ENCODE measurements at places on chromosomes 5 and 9.
A peak's percentile ranks its signal among the peaks of the same experiment; 100 is the strongest.

- DNase-seq: no peak
Observed at GRCh38 chr5:31477516-31477915, 54.4 kb downstream of the DROSHA start.

- DNase-seq: no peak
Observed at GRCh38 chr9:114720086-114720676, 38.2 kb upstream of the TEX48 start.

- no peak for DNase-seq
Observed at GRCh38 chr9:98549401-98549800, 159.3 kb downstream of the GABBR2 start.

DNA sequence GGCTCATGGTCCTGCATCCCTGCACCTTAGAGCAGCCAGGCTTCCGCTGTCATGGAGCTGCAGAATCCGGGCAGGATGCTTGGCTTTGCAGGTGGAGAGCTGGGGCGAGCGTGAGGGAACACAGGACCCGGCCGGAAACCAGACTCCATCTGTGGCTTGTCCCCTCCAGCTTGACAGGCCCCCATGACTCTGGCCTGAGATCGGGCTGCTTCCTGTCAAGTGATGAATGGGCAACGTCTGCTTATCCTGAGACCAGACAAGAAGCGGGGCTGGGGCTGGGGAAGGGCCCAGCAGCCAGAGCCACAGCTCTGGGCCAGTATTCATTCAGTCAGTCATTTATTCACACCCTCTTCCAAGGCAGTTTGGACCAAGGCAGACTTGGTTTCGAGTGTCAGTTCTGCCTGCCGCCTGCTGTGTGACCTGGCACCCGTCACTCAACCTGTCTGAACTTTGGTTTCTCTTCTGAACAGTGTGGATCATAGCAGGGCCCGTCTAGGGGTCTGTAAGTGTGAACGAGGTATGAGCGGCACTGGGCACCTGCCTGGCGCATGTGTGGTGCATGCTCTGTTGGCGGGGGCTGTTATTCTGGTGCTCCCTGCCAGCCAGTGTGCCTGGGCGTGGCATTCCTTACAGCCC, 37.5 kb downstream of the NEK6 start:
- DNase-seq: no peak

DNA sequence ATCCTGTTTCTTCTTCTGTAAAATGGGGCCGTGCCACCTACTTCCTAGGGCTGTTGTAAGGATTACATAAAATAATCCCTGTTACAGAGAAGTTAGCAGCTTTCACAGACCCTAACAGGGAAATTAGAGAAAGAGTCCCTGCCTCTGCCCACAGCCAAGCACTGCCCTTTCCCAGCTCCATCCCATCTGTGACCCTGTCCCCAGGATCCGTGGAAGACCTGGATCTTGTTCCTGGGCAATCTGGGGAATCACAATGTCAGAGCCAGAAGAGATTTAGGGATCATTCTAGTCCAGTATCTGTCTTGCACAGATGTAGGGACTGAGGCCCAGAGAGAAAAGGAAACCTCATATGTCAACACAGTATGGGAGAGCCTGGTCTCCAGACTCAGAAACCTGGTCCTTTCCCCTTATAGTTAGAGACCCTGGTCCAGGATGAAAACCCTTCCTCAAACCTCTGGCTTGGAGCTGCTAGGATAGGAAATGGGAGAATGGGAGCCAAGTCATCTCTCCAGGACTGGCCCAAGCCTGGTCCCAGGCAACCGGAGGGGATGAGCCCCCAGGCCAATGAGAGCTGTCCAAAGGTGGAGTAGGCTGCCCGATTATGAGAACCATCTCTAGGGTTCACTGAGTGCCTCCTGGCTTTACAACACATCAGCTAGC, 12.5 kb downstream of the LHX6 start:
- no peak for DNase-seq

DNA sequence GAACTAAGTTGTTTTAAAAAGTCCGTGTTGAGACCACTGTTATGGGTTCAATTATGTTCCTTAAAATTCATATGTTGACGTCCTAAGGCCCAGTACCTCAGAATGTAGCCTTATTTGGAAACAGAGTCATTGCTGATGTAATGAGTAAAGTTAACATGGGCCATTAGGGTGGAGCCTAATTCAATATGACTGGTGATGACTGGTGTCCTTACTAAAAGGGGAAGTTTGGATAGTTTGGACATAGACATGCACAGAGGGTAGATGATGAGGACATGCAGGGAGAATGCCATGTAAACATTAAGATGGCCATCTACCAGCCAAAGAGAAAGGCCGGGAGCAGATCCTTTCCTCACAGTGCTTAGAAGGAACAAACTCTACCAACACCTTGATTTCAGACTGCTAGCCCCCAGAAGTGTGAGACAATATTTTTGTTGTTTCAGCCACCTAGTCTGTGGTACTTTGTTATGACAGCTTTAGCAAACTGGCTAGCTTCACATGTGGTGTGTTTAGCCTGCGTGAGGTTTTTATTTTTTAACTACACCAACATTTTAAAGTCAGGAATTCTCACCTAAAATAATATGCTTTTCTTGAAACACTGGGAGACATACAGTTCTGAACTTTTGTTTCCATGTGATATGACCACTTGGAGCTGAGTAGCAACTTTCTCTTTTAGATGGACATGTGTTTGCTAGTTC, 135.3 kb downstream of the YIPF5 start:
- no peak for DNase-seq

DNA sequence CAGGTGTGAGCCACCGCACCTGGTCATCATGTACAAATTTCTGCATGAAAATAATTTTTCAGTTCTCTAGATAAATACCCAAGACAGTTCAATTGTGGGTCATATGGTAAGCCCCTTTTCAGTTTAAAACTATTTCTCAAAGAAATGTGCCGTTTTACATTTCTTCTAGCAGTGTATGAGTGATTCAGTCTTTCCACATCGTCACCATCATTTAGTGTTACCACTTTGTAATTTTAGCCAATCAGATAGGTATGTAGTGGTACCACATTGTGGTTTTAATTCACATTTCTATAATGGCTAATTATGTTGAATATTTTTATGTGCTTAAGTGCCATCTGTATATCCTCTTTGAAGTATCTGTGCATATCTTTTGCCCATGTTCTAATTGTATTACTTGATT, 163.1 kb downstream of the AOPEP start:
- no peak for DNase-seq

DNA sequence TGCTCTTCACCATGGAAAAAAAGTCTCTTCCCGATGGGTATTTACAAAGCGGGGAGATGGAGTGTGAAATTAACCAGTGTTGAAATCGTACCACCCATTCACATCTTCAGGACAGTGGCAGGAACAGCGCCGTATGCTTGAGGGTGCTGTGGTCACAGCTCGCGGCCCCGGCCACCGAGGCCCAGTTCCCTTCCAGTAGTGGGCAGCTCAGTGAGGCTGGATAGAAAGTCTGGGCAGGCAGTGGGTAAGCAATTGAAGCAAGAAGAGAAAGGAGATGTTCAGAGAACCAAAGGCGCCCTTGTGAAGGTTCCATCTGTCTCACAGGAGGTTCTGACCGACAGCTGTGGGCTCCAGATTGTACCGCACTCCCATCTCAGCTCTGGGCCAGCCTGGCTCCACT, 59.1 kb downstream of the SECISBP2 start:
- DNase-seq: no peak

GRCh38 chr5:33472805-33473409, 32.1 kb downstream of the TARS1 start:
- DNase-seq: no peak

GRCh38 chr9:134514503-134514902, 127.1 kb upstream of the COL5A1 start:
- no peak for DNase-seq

DNA sequence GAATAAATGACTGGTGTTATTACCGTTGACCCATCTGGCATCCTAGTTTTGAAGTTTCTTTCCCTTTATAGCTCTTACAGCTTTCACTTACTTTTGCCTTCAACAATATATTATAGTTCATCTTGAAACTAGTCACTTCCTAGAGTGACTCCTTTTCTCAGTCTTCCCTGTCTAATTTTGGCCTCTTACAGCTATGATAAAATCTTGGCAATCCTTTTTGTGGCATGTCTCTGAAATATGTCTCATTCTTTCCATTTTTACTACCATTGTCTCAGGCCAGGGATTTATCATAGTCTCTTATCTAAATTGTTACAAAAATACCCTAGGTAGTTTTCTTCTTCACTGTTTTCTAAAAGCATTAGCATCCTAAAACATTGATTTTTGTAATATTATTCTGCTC, 621.3 kb upstream of the ZNF608 start:
- DNase-seq: no peak

DNA sequence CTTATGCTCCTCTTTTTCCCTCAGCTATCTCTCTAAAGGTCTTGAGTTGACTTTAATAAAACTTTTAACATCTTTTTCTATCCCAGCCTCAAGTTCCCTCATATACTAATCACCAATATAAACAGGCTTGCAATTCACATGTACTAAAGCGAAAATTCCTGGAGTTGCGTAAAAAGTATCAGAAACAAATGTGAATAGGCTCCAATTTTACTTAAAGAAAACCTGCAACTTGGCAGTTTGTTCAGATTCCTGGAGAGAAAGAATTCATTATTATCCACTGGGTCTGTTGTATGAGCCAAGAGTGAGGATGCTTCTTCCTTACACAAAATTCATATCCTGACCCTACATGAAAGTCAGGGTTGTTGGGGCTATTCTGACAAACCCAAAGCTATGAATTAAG, 384.2 kb downstream of the DTWD2 start:
- DNase-seq: no peak

GRCh38 chr9:137040568-137040967, 5.4 kb downstream of the NPDC1 start:
- DNase-seq: no peak

- no peak for DNase-seq
Observed at GRCh38 chr5:38373743-38374142, 115.4 kb downstream of the EGFLAM start.

GRCh38 chr5:174084691-174085154, 39.2 kb downstream of the NSG2 start:
- no peak for DNase-seq

DNA sequence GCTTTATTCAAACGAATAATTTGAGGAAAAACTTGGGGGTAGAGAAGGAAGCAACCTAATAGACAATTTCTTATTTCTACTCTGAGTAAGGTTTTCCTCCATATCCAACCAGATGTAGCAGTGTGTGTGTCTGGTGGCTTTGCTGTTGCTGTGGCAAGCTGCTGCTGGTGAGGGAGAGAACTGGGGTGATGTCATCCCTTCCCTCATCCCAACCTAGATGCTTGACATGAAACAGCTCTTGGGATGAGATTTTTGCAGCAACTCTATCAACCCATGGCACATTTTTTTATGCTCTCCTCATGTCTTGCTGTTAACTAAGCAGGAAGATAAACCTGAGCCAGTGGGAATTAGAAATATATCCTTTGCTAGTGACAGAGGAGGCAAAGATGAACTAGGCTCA, 135.8 kb downstream of the PCSK1 start:
- DNase-seq: no peak

DNA sequence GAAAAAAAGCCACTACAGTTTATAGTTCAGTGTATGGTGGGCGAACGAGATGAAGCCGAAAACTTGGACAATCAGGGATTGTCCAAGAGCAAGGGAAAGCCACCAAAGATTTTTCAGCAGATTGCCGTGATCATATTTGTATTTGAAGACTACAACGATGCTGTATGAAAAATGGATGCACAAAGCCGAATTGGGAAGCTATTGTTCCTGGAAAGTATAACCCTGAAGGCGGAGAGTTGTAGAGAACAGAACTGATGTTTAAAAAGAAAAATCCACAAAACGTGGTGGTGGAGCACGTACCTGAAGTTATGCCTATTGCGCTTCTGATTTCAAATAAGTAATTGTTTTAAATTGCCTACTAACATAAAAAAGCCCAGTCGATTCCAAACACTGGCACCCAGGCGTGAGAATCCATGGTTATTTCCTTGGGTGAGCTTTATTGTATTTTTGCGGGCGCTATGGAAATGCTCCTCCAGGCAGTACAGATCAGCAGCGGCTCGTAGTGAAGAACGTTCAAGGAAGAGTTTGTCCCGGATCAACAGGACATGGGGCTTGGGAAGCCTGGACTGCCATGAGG, 772 bp upstream of the TARS1 start:
- no peak for DNase-seq

- no peak for DNase-seq
Observed at GRCh38 chr5:161481922-161482321, 64.6 kb downstream of the GABRB2 start.

GRCh38 chr5:180311216-180311615, 19.3 kb upstream of the MAPK9 start:
- DNase-seq: peak; percentile 21

- DNase-seq: no peak
Observed at GRCh38 chr5:67855523-67855922, 360.0 kb upstream of the PIK3R1 start.

DNA sequence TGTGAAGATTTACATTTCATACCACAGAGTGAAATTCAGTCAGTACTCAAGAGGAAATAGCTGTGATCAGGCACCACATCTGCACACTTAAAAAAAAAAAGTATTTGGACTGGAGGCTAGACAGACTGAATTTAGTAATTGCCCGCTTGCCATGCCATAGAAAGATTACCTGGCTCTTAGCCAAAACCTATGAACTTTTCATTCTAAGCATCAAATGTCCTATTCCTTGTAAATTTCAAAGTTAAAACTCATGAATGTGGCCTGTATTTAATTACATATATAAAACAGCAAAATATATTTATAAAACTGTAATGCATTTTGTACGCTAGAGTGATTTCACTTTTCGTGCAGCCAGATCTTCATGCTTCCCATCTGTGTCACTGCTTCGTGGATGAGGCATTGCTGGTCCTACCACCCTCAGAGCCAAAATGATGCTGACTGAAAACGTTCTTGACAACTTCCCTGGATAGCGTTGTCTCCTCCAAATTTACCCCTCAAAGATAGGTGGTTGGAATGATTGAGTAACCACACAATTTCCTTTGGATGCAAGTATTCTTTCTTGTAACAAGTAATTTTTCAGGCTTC, 447.9 kb upstream of the SGCD start:
- DNase-seq: no peak

DNA sequence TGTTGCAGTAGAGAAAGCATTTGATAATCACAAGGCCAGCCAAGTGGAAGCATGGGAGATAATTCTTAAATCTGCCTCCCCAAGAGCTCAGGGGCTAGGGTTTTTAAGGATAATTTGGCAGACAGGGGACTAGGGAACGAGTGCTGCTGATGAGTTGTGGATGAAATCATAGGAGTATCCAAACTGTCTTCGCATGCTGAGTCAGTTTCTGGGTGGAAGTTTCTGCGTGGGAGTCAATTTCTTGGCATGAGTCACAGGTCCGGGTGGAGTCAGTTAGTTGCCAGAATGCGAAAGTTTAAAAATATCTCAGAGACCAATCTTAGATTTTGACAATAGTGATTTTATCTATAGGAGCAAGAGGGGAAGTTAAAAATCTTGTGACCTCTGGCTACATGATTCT, 112.6 kb downstream of the TMC1 start:
- DNase-seq: no peak

GRCh38 chr9:95261890-95262289, 55.6 kb downstream of the FANCC start:
- no peak for DNase-seq

GRCh38 chr9:124626276-124626675, 119.1 kb upstream of the NR5A1 start:
- no peak for DNase-seq
